ENCODE measurements at places on chromosomes 16 and 17.
A peak's percentile ranks its signal among the peaks of the same experiment; 100 is the strongest.

DNA sequence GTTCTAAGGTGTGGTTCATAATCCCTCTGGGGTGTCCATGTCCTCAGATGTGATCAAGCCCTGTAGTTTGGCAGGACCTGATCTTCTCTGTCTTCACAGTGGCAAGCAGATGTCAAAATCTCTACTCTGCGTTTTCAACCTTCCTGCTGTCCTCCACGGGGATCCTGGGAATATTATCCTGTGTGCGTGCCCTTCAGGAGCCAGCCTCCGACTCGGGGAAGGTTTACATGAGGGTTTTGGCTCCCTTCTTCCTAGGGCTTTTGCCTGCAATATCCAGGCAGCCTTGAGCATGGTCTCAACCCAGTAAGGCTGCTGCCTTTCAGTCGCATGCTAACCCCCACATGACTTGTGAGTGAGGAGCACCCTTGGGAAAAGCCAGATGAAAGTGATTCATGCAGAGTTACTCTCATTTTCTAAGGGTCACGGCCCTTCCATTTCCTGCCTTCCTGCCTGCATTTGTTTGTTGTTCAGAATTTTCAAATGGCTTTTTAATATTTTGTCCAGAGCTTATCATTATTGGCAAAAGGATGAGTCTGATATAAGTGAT is 202.2 kb upstream of the CHMP6 start:
- DNase-seq = peak; percentile 63

GRCh38 chr17:60095381-60095780 is 16.7 kb upstream of the HEATR6 start:
- DNase-seq = no peak

DNA sequence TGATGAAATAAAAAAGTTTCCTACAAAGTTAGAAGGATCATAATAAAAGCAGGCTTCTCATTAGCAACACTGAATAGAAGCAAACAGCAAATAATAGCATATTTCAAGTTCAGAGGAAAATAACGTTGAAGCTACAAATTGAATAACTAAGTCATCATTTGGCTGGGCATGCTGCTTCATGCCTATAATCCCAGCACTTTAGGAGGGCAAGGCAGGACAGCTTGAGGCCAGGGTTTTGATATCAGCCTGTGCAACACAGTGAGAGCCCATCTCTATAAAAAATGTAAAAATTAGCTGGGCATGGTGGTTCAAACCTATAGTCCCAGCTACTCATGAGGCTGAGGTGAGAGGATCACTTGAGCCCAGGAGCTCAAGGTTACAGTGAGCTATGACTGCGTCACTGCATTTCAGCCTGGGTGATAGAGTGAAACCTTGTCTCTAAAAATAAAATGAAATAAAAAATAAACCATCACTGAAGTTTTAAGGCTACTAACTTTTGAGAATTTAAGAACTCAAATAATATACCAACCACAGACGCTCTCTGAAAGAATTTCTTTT is 25.5 kb downstream of the NCOR1 start:
- DNase-seq = no peak

DNA sequence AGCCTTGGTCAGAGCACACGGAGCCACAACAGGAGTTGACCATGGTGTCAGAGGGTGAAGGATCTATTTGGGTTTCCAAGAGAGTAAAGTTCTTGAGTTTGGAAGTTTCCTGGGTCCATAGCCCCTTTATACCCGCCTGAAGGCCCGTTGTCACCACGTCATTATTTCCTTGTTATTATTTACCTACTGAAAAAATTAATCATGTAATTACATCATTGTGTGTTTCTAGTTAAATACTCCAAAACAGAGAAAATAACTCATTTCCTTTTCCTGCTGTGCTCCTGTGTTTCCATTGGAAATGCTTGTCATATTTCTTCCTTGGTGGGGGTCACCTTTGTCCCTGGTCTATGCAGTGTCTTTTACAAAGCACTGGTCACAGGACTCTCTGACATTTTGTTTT is at the start of gene KRTAP4-8:
KRTAP4-8 (minus strand) TSS at position 101 of the 400 bp plus-strand sequence; CDS start at position 43, 58 bp downstream.
- no peak for DNase-seq

GRCh38 chr17:71558901-71559300 is 561.9 kb upstream of the SOX9 start:
- DNase-seq = no peak

GRCh38 chr16:64269756-64270155 is 852.1 kb downstream of the CDH11 start:
- DNase-seq = no peak

- no peak for DNase-seq
Observed at GRCh38 chr16:23584186-23585076, 11.7 kb downstream of the NDUFAB1 start.

GRCh38 chr17:20225162-20226115 is 216.3 kb downstream of the SPECC1 start:
- DNase-seq = no peak

DNA sequence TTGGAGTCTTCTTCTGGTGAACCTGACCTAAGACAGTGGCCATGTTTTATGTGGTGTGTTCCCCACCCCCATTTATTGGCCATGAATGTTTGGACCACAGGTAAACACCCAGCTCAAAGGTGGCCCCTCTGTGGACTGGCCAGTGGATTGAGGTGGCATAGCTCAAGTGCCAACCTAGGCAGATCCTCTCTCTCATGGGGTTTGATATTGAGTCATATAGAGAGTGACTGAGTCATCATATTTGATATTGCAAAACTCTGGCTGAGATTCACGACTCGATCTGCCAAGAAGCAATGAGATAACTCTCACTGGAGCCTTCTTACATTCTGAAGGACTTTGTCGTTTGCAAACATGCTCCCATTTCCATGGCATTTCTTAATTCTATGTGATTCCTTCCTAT is 10.5 kb upstream of the TEKT3 start:
- no peak for DNase-seq

GRCh38 chr17:17229416-17230384 is 7.3 kb downstream of the FLCN start:
- no peak for DNase-seq

DNA sequence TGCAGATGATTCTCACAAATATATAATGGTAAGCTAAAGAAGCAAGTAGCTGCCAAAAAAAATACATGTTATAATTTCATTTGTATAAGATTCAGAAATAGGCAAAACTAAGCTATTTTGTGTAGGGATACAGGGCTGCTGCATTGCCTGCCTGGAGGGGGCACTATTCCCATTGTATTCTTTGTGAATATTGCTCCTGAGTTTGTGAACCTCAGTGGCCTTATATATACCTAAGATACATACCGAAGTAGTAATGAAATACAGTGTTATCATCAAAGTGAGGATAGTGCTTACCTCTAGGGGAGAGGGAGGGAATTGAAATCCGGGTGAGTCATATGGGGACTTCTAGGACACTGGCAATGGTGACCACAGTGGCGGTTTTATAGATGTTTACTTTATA is 53.5 kb downstream of the C17orf58 start:
- no peak for DNase-seq

GRCh38 chr16:14325502-14326401 is 254.6 kb downstream of the MRTFB start:
- no peak for DNase-seq

DNA sequence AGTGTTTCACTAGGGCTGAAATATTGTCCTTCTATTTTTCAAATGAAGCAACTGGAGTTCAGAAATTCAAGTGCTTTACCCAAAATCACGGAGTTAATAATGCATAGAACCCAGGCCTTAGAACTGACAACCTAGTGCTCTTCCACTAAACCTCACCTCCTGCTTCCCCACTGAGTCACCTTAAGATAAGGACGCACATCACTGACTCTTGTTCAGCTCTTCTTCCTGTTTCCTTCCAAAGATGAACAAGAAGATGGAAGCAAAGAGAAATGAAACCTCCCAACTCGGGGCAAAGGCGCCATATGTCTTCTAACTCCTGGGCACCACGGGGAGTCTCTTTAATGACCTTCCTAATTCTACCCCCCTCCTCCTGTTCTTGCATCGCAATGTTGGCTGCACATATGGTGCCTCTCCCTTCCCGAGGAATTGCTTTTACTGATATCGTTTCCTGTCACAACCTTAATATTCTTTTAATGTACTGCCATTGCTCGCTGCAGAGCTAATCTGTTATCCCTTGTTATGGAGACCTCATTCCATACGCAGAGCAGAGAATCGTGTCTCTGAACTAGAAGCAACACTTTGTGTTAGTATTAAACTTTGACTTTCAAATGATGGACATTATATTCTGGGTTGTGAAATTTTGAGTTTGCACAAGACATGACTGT is 591.4 kb downstream of the TMEM114 start:
- no peak for DNase-seq

GRCh38 chr16:4140652-4141051 is 24.4 kb upstream of the ADCY9 start:
- peak; percentile 9 for DNase-seq

GRCh38 chr16:79247386-79247785 is 353.2 kb downstream of the MAF start:
- no peak for DNase-seq

DNA sequence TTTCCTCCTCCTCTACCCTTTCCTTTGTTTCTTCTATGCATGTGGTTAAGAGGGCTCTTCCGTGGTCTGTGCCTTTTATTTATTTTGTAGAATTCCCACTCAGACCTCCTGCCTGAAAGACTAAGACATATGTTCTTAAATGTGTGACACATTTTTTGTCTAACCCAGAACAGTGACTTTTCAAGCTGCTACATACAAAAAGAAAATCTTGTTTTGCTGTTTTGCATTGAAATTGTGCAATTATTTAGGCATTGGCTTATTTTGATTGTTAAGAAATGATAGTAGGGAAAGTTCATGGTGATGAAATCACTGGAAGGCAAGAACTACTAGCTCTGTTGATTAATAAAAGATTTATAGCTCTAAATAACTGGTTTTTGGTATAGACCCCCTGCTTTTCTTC is 76.8 kb downstream of the TUBD1 start:
- no peak for DNase-seq

All from kidney epithelial cell (primary cell).